ENCODE measurements at places on chromosomes 16 and 17.

GRCh38 chr16:63945806-63946205 is 1176.1 kb downstream of the CDH11 start:
- DNase-seq, result peak; percentile 74

GRCh38 chr17:39820541-39820940 is 43.6 kb downstream of the IKZF3 start:
- DNase-seq, result no peak

DNA sequence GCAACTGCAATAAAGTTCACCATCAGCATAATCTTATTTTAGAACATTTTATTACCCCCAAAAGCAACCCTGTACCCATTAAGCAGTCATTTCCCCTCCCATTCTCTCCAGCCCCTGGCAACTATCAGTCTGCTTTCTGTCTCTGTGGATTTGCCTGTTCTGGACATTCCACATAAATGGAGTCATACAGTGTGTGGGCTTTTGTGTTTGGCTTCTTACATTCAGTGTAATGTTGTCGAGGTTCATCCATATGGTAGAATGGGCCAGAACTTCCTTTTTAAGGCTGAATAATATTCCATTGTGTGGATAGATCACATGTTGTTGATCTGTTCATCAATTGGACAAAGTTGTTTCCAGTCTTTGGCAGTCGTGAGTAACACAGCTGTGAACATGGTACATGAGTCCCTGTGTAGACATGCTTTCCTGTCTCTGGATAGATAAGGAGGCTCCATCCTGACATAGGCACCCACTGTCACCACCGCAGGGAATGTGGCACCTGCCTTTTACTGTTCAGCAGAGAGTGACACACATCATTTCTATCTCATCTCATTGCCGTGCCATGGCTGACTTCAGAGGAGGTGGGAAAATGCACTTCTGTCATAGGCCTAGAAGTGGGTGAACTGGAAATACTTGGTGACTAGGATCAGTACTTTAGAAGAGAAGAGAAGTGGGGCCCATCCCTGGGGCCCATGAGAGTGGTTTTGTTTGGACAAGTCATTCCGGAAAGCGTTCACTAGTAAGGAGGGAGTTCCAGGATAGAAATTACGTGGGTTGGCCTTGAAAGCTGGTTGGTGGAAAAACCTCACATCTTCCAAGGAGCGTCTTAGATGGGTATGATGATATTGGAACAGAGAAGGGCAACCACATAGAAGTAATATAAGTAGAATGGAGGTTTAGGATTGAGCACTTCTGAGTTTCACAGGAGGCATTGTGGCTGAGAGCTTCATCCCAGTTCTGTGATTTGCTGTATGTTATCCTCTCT is 25.8 kb downstream of the EPN2 start:
- DNase-seq, result peak; percentile 41

DNA sequence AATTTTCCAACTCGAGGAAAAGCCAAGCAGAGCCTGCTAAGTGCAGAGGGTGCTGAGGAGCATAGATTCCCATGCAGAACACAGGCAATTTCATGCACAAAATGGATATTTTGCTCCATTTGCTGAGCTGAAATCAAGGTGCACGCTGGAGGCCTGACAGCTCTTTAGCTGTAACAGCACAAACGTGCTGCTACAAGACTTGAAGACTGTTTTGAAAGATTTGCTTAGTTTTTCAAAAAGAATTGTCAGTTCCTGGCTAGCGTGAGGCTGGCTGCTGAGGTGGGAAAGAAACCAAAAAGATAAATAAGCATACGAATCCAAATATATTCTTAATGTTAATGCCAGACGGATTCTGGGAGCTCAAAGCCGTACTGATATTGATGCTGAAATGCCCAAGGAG is 309.0 kb upstream of the MAF start:
- DNase-seq, result no peak

GRCh38 chr17:19361326-19361725 is 1.2 kb downstream of the B9D1 start:
- DNase-seq, result peak; percentile 36

GRCh38 chr17:31802502-31802901 is 56.5 kb downstream of the COPRS start:
- DNase-seq, result no peak

GRCh38 chr16:5575646-5576245 is 478.2 kb upstream of the EEF2KMT start:
- DNase-seq, result no peak

GRCh38 chr17:31511580-31511979 is 120.1 kb downstream of the RAB11FIP4 start:
- no peak for DNase-seq
